A549 (cell line): ENCODE measurements at places on chromosomes 6 and 20. TPM values are rescaled to one million over a fixed set of nuclear protein-coding genes. Genes with fewer than 3 reads are reported as not detected.

DNA sequence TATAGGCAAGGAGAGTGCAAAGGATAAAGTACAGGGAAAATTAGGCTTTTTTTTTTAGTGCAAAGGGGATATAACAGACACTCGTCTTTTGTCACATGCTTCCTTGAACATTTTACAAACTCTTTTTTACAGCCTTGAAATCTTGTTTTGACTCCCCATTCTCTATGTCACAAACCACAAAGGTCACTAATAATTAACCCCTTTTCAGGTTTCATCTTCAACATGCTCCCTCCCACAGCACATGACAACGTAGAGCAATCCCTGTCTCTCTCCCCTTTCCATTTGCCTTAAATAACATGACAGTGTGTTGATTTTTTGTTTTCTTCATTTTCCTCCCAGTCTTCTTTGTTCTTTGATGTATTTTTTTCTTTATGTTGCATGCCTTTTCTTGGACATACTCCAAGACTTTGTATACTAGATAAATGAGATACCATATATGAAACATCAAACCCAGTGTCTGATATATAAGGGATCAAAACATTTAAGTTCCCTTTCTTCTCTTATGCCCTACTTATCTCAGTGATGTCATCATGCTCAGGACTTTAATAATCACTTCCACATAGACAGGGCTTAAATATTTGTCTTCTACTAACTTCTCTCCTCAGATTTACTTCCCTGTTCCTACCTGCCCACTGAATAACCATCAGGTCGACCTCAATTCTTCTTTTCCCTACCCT lies 378.7 kb upstream of the HSF2 start:
- no peak for DNase-seq

DNA sequence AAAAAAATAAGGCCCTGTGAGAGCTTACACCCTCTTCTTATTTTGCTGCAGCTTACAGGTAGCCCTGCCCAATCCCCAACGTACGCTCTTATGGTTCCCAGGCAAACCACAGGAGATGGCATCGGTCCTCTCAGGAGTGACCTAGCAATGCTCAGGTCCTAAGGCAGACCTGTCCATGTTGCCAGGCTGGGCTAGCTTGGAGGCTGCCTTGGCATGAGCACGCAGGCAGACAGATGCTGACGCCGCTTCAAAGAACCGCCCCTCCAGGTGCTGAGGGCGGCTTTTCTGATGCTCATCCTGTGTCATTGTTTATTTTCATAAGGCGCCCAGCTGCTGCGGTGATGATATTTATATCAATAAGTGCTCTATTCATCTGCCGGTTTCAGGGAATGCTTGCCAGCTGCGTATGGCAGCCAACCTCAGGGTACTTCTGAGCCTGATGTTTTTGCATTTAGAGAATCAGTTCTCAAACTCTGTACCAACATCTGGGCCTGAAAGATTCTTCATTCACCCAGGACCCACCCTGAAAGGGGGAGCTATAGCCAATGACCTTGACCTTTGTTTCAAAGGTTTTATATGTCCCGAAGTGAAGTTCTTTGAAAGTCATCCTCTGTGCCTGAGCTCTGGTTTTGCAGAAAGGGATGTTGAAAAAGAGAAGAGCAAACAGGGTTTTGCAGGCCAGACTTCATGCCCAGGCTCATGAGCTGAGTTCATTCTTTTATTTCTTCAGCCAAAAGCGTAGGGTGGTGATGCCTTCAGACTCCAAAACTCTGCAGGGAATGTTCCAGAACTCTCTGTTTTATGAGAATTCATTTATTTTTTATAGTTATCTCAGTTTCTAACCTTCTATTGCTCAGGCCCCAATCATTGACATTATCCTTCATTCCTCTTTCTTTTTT lies 475.6 kb upstream of the CHD6 start:
- no peak for DNase-seq

GRCh38 chr6:159461998-159462397 lies 231.0 kb downstream of the SOD2 start:
- no peak for DNase-seq

DNA sequence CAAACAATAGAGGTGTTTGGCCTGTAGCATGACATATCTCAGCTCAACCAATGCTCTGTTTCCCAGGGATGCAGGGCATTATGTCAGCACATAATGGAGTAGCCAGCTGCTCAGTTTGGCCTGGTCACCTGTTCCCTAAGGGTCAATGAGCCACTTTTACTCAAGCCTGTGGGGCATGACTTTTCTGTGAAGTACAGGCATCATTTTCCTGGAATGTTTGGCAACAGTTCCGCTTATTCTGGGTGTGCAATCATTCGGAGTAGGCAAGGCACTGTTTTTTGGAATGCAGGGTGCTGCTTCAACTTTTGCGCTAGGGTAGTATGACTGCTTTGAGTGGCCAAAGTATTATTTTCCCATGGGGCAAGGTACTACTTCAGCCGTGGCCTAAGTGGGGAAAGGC lies 665.4 kb downstream of the EPHA7 start:
- DNase-seq: no peak

Gene RAB44
- polyA plus RNA-seq: 0.05 to 0.11 TPM (median 0.09 TPM) in 3 replicates

Gene ZFP57
- not detected in 3 replicates for polyA plus RNA-seq
